ENCODE measurements at places on chromosomes 7 and 10.
A peak's percentile ranks its signal among the peaks of the same experiment; 100 is the strongest.

DNA sequence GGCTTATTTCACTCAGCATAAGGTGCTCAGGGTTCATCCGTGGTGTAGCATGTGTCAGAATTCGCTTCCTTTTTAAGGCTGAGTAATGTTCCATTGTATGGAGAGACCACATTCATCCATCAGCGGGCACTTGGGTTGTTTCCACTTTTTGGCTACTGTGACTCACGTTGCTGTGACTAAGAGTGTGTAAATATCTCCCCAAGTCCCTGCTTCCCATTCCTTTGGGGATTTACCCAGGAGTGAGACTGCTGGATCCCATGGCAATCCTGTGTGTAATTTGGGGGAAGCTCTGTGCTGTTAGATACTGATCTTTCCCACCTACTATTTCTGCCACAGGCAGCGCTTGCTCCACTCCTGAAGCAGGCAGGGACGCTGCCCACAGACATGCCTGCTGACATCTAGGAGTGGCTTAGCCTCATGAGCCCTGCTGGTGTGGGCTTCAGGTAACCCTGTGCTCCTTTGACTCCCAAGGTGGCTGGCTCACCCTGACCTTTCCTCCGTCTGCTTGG, 346.0 kb downstream of the FRMD4A start:
- DNase-seq: no peak

DNA sequence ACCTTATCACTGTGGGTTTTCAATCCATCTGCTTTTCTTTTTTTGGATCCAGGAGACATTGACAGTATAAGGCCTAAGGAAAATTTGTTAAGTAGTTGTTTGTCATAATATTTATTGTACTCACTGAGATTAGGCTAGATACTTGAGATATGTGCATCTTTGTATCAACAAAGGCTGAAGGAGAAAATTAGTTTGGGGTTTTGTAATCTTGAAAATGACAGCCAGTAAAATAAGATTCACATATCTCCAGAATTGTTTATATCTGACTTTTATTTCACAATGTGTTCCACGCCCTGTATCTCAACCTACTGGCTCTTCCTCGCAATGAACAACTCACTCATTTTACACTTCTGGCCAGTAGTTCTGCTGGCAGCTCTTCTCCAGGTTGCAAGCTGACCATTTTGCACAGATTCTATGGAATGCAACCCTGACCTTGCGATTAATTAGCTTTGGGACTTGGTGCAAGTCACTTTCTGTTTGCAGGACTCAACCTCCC, 132.7 kb downstream of the GATA3 start:
- DNase-seq: no peak

DNA sequence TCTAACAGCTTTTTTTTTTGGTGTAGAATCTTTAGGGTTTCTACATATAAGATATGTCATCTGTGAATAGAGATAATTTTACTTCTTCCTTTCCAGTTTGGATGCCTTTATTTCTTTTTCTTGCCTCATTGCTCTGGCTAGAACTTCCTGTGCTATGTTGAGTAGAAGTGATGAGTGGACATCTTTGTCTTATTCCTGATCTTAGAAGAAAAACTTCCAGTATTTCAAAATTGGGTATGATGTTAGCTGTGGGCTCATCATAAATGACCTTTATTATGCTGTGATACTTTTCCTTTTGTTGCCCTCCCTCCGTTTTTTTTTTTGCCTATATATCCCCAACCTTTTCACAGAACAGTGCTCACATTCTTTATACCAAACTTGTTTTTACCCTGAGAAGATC, 8.8 kb downstream of the AGK start:
- no peak for DNase-seq

DNA sequence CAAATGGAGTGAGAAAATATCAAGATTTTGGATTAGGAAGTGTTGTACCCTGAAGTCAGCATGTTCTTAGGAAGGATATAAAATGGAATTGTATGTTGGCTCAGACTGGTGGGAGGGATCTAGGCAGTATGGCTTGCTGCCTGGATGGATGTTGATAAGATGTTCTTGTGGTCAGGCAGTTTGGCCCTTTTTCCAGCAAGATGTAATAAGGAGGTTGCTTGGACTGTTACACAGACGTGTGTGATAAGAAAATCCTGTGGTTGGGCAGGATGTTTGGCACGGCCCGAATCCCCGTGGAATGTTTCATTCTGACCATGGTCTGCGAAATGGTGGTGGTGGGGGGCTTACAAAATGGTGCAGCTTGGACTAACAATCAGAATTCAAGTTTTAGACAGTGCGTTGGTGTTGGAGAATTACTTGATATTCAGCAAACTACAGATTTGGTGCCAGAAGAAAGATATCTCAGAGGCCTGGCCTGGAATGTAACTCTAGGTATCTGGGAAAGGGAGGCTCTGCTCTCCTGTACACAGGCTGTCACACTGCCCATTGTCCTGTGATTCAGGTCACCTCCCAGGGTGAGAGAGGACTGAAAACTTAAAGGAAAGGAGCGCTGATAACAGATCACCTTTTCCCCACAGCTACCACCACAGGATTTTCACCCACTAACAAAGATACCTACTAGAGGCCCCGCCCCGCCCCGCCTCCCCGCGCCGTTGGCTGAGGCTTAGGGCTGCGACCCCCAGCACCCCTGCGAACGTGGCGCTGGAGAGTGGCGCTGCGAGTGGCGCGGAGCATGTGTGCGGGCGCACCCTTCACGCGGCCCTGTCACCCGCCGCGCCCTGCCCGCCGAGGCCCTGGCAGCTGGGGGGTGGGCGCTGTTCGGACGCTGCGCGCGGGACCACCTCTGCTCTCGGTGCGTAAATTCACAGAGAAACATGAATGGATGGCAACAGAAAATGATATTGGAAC, 19.3 kb upstream of the ZNF680 start:
- no peak for DNase-seq

GRCh38 chr10:128191847-128192246, 65.6 kb upstream of the MKI67 start:
- DNase-seq: no peak

DNA sequence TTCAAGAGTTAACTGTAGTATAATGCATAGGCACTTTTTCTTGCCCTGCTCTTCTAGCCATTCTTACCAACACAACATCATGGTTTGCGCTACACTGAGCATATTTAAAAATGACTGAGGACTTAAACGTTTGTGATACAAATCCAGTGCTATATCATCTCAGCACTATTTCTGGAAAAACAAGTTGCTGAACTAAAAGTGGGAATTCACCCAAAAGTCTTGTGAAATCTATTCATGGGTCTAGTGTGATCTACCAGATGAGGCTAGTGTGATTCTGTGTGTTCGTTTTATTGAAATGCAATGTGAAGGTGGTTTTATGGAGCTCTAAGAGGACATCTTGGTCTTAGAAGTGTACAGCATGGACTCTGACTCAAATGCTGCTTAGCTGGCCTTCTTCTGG, 584.6 kb upstream of the POM121L12 start:
- no peak for DNase-seq

- DNase-seq: no peak
Measured at GRCh38 chr7:11625669-11626068, 206.3 kb downstream of the THSD7A start.

DNA sequence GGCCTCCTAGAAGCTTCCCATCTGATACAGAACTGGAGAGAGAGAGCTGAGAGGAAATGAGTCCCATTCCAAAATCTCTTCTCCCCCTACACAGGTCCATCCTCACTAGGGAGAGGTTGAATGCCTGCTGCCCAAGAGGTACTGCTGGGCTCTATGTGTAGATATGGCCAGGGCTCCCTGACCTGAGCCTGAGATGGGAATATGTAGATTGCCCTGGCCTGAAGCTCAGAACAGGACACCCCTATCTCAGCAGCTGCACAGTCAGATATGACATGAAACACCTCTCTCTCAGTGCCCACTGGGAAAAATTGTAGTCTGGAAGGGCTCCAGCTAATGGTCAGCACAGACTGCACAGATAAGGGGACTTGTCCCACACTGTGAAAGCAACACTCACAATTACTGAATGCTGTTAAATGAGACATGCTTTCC, 3.1 kb upstream of the IFIT1B start:
- DNase-seq: no peak

- DNase-seq: no peak
Measured at GRCh38 chr10:74437822-74438221, 286.8 kb downstream of the ADK start.

GRCh38 chr7:87001214-87001613, 58.2 kb downstream of the ELAPOR2 start:
- DNase-seq: peak; percentile 7

DNA sequence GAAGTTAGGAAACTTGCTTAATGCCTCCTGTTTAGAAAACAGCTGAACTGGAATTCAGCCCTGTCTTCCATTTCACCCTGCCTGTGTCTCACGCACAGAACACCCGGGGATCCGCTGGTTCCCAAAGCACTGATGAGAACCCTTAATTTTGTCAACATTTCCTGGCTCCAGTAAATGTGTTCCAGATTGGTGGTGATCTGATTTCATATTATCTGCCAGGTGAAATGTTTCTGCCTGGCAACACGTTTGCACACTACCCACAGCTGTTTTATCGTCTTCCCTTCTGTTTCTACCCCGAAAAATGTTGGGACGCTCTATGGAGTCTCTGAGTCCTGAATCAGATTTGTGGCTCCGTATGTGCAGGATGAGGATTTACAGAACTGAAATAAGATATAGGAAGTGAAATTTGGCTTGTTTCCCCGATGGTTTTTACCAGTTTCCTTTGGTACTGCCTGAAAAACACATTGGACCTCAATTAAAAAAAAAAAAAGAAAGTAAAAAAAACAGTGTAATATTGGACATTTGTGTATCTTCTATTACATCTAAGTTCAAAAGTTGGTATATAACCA, 29.0 kb downstream of the MRC1 start:
- DNase-seq: no peak

GRCh38 chr7:44846816-44847508, 925 bp downstream of the H2AZ2 start:
- no peak for DNase-seq

DNA sequence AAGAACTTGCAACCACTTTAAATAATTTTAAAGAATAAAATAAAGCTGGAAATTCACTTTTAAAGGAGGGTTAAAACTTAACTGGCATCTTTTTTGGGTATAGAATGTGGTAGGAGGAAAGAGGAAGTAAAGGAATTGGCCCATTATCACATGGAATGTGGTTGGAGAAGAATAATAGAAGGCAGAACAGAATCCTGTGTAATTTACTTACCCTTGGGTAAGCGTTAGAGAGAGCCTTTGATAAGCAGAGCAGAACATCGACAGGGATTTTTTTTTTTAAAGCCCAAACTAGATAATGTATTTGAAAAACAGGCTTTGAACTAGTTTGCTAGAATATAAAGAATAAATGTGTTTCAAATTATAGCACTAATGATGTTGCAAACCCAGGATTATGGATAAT, 199.8 kb upstream of the KIAA1217 start:
- DNase-seq: no peak

GRCh38 chr10:81600185-81600584, 274.8 kb upstream of the NRG3 start:
- no peak for DNase-seq

DNA sequence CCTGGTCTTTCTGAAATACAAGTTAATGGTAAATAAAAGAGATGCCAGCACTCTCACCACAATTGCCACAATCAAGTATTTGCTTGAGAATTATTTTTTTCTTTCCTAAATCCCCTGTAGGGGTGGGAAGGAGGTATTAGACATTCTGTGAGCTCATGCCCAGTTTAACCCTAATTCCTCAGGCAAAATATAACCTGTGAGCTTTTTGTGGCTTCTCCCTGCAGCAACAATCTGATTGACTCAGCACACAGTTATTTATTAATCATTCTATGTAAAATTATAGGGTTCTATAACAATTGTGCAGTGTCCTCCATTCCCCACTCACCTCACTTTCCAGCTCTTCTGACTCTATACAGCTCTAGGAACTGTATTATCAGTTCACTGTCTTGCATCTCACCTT, 66.3 kb downstream of the GLI3 start:
- DNase-seq: no peak

DNA sequence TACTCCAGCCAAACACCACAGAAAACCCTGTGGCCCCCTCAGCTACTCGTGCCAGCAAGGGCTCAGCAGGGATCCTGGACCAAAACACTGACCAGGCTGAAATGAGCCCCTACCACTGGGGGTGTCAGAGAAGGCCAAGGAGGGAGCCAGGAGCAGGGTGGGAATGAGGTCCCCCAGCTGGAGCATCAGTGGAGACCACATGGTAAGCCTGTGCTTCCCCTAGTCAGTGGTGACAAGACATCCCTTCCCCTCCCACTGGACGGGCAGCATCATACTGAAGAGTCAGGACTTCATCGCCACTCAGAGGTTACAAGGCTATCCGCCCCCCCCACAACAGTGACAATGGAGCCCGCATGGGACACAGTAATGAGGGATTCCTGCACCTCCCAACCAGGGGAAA, 99.6 kb downstream of the LHPP start:
- DNase-seq: no peak

DNA sequence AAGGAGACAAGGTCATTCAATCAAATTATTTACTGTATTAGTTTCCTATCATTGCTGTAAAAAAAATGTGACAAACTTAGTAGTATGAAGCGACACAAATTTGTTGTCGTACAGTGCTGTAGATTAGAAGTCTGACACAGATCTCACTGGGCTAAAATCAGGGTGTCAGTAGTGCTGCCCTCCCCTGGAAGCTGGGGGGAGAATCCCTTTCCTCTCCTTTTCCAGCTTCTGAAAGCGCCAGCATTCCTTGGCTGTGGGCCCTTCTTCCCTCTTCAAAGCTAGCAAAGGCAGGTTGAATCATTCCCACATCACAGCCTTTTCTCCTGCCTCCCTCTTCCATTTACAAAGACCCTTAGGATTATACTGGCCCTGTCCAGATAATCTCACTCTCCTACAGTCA, 28.0 kb downstream of the VPS41 start:
- no peak for DNase-seq

DNA sequence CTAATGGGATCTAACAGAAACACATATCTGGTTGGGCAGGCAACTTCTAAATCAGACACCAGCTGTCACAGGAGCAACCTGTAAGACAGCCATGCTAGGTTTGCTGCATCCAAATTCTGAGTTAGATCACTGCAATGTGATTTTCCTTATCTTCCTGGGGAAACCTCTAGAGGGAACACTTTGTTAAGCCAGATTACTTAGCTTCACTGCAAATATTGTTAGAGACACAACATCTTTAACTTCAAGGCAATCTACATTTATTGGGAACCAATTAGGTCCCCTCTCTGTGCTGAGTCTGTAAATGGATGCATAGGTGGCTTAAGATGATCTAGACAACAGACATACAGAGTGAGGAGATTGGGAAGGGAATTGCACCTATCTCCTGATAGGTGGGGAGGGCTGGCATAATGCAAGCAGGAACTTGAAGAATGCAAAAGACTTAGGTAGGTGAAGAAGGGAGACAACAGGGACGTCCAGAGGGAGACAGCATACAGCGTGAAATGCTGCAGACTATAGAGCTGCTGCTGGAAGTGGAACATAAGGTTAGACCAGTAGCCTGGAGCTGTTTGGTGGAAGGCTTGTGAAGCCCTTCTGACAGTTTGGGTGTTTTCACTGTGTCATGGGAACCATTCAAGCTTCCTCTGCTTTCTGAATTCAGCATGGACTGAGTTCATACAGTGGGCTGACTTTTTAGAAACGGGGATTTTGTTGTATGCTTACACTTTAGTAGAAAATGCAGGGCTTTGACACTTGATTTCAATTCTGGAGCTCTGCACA, 109.8 kb upstream of the ELMO1 start:
- no peak for DNase-seq
